ENCODE measurements at places on chromosomes 13 and 19. TPM values are rescaled to one million over a fixed set of nuclear protein-coding genes. Genes with fewer than 3 reads are reported as not detected.

GARIN5A gene
- 0.39 TPM for total RNA-seq

DNA sequence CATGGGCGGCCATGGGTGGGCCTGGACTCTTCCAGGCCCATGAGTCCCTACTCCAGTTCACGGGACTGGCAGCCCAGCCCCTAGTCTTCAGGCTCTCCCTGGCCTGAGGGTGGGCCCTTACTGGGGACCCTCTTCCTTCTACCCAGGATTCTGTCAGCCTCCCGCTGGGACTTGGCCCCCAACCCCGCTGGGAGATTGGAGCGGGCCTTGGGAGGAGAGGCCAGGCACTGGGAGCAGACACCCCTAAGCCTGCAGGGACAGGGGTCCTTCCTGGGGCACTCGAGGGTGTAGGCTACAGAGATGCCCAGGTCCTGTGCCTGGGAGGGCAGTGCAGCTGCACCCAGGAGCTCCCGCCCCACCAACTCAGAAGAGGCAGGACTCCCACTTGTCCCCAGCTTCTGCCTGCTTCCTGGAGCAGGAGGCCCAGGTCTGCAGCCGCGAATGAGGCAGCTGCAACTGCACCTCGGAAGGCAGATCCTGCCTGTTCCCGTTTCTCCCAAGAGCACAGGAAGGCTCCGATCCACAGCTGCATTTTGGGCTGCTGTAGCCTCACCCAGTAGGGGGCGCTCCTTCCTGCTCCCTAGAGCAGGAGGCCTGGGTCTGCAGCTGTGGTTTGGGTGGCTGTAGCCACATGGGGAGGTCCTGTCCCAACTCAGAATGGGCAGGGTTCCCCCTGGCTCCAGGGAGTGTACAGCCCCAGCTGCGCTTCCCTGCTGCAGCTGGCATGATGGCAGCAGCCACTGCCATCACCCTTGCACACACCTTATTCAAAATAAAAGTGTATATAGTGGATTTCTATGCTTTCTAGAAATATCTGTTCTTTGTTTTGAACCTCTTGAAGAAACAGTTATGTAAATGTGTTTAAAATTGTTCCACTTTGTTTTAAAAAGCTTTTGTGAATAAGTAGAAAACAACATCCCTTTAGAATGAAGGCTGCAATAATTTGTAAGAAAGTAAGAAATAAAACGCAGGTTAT, 46.8 kb downstream of the TEX26 start:
- peak; percentile 15 for DNase-seq

DNA sequence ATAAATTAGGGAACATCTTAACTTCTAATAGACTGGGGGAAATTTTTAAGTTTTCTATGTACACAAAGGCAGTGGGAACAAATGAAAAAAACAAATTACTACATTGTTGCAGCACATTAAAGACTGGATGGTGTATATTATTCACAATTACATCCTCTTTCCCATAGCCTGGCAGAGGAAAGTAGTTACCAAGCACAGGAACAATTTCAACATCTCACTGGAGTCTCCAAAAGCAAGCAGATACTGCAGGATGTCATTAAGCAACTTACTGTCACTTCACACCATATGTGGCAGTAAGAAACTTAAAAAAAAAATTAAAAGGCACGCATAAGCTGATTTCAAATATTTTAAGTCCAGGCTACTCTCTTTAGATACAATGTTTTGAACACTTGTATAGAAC, 6.4 kb upstream of the EFNB2 start:
- no peak for DNase-seq

FFAR2 gene
- not detected for total RNA-seq

TSSK6 gene
- total RNA-seq: 3.0 TPM

DNA sequence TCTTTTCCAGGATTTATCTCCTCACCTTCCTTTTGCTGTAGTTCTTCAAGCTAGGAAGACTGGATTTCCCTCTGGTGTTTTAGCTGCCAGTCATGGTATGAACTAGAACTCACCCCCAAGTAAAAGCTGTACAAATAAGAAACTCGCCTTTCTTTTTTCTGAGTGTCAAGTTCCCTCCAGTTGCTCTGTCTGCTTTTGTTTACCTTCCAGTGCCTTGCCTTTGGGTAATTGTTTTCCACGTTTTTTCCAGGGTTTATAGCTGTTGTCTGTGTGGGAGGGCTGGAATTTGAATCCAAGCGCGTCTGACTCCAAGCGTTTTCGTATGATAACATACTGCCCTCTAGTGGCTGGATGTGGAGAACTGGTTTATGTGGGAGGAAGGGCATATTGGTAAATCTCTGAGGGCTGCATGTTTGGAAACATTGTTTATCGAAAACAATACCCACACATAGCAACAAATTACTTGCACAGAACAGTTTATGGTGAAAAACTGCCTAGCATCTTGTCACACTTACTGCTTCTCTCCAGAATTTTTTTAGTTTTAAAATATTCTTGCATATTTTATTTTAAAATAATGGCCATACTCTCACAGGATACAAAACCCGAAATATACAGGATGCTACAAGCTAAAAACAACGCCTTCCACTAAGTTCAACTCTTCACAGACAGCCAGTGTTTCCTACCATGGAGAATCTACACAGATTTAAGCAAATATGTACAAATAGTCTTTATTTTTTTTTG, 19.2 kb downstream of the RCN3 start:
- peak; percentile 68 for DNase-seq

- no peak for DNase-seq
These were observed 665.6 kb downstream of the FGF9 start for GRCh38 chr13:22336460-22336859.

DNA sequence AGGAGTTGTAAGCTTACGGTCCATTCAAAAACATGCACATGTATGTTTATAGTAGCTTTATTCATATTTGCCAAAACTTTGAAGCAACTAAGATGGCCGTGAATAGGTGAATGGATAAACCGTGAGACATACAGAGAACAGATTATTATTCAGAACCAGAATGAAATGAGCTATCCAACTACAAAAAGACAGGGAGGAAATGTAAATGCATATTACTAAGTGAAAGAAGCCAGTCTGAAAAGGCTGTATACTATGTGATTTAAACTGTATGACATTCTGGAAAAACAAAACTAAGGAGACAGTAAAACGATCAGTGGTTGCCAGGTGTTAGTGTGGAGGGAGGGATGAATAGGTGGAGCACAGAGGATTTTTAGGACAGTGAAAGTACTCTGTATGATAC, 19.9 kb downstream of the NDFIP2 start:
- DNase-seq: no peak

DNA sequence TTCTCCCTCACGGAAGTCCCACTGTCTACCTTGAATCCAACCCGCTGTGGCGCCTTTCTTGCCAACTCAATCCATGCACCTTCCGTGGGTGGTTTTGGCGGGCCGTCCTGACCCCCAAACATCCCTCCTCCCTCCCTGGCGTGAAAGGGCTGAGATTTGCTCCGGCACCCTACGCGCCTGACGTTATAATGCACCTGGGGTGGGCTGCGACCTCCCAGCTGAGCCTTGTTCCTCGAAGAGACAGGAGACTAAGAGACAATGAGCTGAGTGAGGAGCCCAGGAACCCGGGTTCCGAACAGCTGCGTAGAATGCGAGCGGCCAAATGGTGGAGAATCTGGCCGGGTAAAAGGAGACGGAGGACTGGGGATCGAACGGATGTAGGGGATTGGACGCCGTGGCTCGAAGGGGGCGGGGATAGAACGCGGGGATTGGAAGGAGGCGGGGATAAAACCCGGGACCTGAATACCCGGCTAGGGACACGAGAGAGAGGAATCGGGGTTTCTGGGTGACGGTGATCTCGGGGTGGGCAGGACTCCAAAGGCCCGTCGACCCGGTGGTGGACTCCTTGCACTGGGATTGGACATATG, at the start of gene CPT1C:
Gene CPT1C, plus strand, starts transcription at position 461 of the 587 bp plus-strand sequence. CDS start 1,137 bp downstream, outside the sequence.
- DNase-seq: no peak

DNA sequence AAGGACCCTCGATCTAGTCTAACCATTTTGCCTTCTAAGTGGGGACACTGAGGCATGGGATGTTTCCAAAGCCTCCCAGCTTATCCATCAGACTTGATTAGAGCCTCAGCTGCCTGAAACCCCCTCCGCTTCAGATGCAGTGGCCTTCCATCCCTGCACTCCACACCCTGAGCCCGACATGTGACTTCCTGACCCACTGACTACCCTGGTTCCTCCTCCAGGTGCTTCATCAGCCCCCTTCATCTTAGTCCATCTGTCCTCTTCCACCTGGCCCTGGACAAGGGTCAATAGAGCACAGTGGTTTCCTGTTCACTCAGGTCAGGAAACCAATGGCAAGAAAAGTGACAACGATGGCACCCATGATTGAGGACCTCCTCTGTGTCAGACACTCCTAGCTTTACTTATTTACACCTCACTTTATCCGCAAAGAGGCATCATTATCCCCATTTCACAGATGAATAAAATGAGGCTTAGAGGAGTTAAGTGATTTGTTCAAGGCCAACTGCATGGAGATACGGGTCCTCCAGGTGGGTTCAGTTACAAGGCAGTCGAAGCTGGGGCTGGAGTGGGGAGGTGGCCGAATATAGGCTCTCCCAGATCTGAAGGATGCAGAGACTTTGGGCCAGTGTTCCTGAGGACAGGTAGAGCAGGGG, 81.6 kb upstream of the TM9SF2 start:
- DNase-seq: no peak

DNA sequence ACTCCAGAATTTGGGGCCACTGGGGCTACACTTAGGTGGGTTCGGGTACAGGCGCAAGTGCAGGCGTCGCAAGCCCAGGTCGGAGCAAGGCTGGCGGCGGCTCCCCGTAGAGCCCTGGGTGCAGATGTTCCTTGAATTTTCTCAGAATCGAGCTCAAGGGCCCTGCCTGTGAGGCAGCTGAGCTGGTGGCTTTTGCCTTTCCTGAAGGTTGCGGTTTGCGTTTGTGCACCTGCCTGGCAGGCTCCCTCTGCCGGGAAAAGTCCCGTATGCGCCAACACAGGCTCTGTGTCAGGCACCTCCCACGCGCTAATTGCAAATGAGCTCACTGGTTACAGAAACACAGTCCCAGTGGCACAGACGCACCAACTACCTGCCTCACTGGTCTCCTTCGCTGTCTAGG, 5.9 kb downstream of the DOHH start:
- DNase-seq: peak; percentile 54
